ENCODE measurements at places on chromosomes 4 and X. TPM values are rescaled to one million over a fixed set of nuclear protein-coding genes. Genes with fewer than 3 reads are reported as not detected.

DNA sequence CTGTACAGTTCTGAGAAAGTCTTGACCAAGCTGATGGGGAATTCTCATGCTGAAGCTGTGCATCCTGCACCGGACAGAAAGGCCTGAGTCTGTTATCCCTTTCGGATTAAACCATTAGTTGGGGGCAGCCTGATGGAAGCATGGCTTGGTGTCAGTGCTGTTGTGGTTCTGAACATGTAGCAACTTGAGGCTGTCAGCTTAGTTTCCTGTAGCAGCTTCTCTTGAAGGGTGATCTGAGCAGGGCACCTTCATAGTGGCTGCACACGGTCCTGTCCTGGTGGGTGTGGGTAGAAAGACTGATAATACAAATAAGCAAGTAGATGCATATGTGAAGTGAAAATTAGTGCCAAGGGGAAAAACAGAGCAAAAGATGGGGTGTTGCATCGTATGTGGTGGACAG is 11.7 kb downstream of the KIAA0232 start:
- DNase-seq, result no peak

DNA sequence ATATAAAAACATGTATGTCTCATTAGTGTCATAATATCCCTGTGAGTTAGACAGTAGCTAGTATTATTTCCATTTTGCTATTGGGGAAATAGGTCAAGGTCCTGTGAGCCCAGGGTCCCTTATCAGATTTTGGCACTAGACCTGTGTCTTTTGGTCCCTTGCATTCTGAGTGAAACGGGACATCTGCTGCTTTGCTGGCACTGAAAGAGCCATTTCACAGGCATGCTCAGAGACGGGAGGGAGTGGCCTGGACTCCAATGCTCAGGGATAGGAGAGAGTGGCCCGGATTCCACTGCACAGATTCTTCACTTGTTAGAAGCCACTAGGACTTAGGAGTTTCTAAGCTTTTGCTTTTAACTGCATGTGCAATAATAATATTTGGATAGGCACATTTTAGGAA is 177.2 kb downstream of the TSPAN5 start:
- no peak for DNase-seq

DNA sequence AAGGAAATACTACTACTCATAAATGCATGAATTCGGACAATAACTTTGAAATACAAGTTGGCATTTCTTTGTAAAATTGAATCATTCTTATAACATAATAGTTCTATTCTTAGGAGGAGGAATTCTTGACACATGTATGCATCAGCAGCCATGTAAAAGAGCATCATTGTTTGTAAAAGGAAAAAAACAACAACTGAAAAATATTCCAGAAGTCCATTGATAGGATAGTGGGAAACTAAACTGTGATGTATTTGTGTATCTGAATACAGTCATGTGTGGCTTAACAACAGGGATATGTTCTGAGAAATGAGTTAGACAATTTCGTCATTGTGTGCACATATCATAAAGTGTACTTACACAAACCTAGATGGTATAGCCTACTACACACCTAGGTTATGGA is 102.0 kb upstream of the SH3RF1 start:
- no peak for DNase-seq

DNA sequence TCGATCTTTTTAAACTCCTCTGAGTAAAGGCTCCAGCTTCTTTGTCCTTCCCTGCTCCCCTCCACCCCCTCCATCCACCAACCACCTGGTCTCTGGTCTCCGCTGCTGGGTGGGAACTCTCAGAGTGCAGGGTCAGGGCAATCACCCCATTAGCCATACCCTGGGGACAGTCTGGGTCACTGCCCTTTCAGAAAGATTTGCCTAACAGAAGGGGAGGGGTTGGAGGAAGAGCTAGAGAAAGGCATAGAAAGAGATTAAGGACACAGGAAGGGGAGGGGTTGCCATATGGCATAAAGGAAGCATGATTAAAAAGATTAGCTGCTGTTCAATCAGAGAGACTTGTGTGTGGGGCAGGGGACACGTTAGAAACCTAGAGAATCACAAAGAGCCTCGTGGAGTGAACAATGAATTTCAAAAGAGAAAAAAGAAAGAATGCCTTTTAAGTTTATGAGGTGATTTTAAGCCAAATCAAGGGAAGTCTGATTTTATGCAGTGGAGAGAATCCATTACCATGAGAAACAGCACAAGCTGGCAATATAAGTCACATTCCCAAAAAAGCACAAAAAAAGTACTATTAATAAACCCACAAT is 115.5 kb upstream of the ACSL4 start:
- no peak for DNase-seq

- no peak for DNase-seq
Observed at GRCh38 chr4:1354136-1354982, 7.4 kb downstream of the UVSSA start.

DNA sequence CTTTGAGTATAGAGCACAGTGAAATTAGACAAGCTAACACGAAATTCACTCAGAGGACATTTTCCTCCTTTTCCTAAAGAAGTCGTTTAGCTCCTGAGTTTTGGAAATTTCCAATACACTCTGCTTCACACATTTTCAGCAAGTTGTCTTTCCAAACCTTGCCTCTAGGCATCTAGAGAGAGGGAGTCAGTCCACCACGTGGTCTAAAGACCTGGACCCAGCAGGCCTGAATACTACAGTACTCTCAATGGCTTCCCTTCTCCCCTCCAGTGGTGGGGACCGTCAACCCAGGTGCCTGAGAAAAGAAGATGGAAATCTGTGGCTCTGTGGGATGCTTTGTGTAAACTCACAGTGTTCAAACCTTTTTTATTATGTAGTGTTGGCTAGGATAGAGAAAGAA is 13.9 kb upstream of the SCML2 start:
- no peak for DNase-seq

DNA sequence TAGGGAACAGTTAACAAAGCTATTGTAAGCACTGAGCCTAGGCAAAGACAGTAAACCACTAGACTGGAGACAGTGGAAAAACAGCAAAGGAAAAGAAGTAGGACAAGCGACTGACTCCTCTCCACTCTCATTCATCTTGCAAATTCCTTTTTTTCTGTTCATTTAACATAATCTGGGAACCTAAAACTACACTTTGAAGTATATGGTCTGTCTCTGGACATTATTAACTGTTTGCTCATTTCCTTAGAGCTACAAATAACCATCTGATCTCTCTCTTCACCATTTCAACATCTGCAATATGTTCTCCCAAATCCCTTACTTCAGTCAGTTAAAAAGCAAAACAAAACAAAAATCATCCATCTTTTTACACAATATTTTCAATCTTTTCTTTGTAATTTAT is 642 bp downstream of the HMGN5 start:
- DNase-seq, result no peak

GRCh38 chr4:41644915-41645295 is 103.6 kb downstream of the PHOX2B start:
- DNase-seq, result no peak

- no peak for DNase-seq
Observed at GRCh38 chrX:54479136-54480111, 16.6 kb downstream of the FGD1 start.

DNA sequence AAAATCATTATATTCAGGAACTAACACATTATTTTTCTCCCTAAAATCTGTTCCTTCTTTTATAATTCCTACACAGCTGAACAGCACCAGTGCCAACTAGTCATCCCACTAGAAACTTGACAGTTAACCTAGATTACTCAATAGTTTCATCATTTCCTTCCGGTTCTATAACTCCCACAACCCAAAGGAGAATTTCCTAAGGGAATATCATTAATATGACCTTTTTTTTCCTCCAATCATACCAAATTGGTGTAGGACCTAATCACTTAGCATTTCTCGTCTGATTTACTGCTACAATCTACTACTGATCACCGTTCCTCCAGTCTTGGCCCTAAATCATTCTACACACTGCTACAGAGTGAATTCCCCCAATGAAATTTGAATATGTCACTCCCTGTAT is 45.9 kb downstream of the WDFY3 start:
- DNase-seq, result no peak

DNA sequence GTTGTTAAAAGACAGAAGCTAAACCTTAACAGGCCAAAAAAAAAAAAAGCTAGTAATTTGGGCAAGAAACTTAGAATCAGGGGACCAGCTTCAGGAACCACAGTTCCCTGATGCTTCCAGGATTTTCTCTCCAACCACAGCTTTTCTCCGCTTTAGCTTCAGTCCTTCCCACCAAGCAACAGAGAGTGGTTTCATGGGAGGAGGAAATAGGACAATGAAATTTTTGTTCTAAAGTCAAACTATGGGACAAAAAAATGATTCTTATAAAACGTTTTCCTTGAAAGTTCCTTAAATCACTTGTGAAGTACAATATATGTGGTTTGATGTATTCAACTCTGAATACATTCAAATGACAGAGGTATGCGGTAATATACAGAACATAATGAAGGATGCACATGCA is 71.0 kb upstream of the DHX15 start:
- no peak for DNase-seq

DNA sequence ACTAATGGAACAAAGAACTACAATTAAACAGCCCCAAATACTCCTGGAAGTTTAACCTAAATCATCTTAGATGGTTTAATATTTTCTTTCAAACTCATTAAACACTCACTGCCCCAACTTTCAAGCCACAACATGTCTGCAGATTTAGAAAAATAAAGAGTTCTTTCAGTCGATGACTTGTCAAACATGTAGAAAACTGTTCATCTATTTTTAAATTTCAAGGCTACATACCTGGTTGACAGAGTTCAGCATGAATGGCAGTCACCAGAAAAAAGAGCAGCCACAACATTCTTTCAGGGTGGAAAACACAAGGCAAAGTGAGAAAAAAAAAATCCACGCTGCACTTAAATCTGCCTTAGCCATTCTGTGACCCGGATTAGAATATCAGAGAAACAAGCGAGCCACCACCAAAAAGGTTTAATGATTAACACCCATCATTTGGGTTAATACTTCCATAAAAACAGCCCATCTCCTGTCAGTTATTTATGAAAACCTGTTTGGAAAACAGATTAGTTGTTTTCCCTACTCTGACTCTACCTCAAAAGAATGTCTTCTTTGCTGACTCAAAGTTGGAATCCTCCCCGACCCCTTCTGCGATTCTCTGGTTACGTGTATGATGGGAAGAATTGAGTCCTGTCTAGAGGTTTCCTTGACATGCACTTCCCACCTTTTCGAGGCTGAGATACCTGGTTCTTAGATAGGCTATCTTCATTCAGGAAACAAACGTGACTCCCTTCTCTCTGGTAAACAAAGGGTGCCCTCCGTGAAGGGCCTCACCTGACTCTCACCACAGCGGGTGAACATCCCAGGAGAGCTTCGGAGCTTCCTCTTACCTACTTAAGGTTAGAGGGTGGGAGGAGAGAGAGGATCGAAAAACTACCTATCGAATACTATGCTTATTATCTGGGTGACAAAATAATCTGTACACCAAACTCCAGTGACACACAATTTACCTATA is at the start of gene CLTRN:
CLTRN (minus strand) TSS at position 319 of the 958 bp plus-strand sequence; CDS start at position 289, 30 bp downstream.
- no peak for DNase-seq

Gene MAGEB5
- total RNA-seq, result not detected

Gene NBDY
- 48.6 TPM for total RNA-seq

Gene GATA1
- total RNA-seq, result not detected
